Tibial nerve (tissue), 4 donors: ENCODE measurements at places on chromosomes 5 and 9.

GRCh38 chr9:18778846-18779245, 254.2 kb downstream of the SAXO1 start:
- DNase-seq = no peak

DNA sequence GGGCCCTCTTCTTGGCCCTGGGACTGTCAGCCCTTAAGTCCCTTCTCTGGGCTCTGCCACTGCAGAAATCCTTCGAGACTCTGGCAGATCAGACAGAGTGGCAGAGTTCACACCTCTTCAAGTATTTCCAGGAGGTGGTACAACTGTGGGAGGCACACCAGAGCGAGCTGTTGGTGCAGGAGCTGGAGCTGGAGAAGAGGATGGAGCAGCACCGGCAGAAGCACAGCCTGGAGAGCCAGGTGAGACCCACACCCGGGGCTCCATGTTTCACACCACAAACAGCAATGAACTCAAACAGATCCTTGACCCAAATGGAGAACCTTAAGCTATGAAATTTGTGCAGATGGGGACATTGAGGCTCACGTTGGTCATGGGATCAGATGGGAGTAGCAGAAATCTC, 17.5 kb downstream of the CCDC180 start:
- no peak for DNase-seq

- DNase-seq = no peak
Measured at GRCh38 chr5:82636591-82636990, 358.4 kb upstream of the RPS23 start.

GRCh38 chr9:127197861-127198430, 66.6 kb upstream of the GARNL3 start:
- no peak for DNase-seq

- no peak for DNase-seq
Measured at GRCh38 chr9:7171396-7172153, 413.8 kb downstream of the KDM4C start.
